NK-92 treated with Interleukin-12 subunit alpha and Interleukin-12 subunit beta, amount 100 ng/mL, for 24 hours (cell line): ENCODE measurements at places on chromosomes 5 and 9.
A peak's percentile ranks its signal among the peaks of the same experiment; 100 is the strongest.

DNA sequence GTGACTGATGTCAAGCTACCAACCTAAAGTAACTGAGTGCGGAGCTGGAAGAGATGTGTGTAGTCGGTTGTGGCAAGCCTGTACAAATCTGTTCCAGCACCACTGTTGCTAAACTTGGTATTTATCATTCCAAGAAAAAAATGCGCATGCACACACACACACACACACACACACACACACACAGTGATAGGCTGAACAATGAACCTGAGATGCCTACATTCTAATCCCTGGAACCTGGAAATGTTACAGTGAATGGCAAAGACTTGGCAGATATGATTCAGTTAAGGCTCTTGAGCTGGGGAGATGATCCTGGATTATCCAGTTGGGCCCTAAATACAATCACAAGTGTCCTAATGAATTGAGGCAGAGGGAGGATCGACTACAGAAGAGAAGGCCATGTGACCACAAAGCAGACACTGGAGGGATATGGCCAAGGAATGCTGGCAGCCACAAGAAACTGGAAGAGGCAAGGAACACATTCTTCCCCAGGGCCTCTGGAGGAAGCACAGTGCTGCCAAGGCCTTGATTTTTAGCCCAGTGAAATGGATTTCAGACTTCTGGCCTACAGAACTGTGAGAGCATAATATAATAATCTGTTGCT is 49.7 kb upstream of the LHFPL2 start:
- DNase-seq: no peak

- no peak for DNase-seq
Observed at GRCh38 chr5:172878585-172878932, 44.5 kb downstream of the ERGIC1 start.

GRCh38 chr5:5524327-5524726 is 101.8 kb downstream of the ICE1 start:
- no peak for DNase-seq

- DNase-seq: no peak
Observed at GRCh38 chr5:103371046-103371607, 112.6 kb downstream of the MACIR start.

DNA sequence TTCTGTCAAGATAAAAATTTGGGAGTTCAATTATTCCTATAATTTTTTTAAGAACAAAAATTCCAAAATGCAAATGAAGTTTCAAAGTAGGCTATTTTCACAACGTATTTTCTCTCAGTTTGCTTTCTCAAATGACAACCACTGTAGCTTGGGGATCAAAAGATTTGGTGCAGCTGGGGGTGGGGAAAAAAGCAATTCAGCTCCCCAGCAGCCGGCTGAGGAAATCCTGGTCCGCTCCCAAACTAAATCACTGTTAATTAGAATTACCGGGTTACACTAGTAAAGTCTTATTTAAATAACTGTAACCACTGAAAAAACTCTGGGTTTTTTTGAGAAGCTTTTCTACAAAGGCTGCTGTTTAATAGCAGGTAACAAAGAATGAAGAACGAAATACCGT is 5.7 kb downstream of the NR6A1 start:
- no peak for DNase-seq

DNA sequence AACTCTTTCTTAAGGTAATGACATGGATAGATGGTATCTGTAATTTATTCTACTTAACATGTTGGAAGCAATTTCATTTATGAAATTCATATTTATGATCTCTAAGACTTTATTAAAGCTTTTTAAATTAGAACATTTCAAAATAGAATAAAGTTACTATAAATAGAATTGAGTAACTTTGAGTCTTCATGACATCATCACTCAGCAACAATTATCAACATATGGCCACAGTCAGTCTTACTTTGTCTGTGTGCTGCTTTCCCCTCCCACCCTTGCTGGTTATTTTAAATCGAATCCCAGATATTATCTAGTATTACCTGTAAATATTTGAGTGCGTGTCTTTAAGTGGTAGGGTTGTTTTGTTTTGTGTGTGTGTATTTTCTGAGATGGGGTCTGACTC is 65.2 kb downstream of the IPO11 start:
- DNase-seq: no peak

GRCh38 chr5:83038924-83039323 is 38.3 kb downstream of the TMEM167A start:
- DNase-seq: no peak

DNA sequence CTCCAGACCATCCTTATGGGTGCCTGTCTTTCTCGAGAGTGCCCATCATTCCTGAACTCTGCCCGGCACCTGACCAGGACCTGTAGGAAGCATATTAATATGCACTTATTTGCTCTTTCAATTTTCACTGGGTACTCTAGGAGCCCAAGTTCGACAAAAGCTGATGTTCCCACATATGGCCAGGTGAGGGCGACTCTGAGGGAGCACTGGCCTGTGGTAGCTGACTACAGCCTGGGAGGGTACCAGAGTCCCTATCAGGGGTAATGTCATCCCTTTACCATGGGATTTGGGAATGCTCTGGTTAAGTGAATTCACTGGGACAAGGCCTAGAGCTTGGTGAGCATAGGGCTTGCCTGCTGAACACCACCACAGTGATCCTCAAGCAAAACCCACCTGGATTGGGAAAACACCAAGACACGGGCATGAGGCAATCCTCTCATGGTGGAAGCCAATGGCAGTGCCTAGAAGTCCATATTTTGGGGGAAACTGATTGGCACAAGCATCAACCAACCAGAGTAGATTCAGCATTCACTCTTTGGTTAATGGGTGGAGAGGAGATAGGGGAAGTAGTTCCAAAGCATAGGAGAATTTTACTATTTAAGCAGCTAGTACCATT is 112.2 kb downstream of the MTX3 start:
- no peak for DNase-seq

- peak; percentile 55 for DNase-seq
Observed at GRCh38 chr5:176533894-176534611, 3.1 kb downstream of the RNF44 start.

DNA sequence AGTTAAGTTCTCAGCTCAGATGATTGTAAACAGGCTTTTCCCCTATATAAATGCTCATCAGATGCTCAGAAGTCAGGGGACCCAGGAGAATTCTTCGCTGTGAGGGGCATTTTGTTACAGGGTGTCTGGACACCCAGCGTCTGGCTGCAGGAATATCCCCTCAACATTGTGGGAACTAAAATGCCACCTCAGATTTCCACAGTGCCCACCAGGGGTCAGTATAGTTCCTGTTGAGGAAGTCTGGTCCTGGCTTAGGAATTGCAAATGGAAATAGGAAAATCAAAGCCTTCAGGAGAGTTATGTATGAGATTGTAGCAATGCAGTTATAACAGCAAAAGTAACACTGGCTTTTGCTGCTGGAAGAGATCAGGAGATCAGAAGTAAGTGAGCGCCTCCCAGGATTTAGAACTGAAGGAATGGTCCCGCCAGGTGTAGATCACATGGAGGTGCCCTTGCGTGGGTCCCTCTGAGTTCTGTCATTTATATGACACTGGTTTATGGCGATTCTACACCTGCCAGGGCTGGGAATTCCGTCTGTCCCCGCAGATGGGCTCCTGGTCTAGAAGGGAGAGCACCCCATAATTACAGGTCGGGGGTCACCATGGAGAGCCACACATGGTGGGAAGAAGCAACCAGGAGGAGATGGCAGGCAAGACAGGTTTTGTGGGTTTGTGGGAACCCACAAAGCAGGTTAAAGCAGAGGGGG is 47.1 kb upstream of the CTSL start:
- no peak for DNase-seq

DNA sequence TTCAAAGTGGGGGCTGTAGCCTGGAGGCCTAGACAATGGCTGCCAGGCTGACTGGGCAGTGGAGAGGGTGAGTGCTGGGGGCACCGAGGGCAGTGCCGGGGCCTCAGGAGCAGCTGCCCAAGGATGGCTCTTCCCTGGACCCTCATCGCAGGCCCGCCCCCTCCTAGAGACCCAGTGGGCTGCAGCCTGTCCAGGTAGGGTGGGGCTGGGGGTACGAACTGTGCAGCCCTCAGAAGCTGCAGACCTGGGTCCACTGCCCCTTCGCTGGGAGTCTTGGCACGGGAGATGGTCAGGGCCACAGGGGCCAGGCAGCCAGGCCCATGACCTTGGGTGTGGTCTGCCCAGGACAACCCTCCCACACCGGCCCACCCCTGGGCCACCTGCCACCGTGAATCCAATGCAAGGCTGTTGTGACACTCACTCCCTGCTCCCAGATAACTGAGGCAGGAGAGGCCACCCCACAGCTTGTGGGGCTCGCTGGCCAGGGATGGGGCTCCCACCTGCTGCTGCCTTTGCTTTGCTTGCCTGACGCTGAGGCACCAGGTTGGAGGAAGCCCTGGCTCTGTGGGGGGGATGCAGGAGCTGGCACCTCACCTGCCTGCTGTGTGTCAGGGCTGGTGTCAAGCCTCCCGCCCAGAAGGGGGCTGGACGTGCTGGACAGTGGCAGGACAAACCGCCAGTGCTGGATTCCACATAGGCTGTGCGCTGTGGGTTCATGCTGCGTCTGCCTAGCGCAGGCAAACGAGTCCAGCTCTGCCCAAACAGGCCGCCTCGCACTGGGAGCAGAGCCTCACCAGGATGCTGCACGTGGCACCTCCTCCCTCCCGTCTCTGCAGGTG is 23.1 kb upstream of the SLC9A3 start:
- no peak for DNase-seq

DNA sequence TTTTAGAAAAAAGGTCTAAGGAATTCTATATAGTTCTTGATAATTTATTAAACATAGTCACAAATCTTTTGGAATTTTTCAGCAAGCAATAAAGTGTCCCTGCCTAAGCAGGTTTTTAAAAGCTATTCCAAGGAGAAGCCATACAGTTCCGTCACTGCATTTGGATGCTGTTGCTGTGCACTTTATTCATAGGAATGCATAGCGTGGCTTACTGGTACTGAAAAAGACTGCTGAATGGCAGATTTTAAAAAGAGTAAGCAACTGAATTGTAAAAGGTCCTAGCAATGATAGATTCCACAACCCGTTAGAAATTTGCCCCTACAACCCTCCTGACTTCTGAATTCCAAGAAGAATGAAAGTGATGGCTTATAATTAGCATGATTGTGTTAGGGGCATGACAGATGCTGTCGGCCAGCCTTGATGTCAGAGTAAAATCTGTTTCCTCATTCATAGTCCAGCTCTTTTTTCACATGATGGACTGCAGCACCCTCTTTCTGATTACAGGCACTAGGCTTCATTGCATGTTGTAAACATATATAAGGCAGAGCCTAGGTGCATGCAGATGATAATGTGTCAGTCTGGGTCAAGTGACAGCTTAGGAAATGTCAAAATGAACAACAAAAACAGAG is 227.0 kb downstream of the PDE4D start:
- no peak for DNase-seq

DNA sequence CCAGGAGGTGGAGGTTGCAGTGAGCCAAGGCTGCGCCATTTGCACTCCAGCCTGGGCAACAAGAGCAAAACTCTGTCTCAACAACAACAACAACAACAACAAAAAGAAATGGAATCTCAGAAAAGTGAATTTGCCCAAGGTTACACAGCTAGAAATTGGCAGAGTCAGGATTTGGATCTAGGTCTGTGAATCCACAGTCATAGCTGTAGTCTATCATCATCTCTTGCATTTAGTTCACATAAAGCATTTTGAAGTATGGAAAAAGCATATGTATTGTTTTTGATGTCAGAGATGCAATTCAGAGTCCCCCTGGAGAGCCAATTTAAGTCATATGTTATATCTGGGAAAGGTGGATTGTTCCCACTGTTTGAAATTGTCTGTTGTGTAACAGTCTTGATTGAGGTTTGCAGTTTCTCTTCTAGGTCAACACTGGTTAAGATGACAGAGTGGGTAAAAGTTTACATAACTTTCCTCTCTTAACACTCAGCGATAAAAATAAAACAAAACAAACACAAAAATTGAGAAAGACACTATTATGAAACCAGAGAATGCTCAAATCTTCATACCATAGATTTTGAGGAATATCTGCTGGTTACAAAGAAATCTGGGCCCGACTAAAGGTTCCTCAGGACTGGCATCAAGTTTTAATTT is 21.5 kb upstream of the GPR21 start:
- DNase-seq: no peak

DNA sequence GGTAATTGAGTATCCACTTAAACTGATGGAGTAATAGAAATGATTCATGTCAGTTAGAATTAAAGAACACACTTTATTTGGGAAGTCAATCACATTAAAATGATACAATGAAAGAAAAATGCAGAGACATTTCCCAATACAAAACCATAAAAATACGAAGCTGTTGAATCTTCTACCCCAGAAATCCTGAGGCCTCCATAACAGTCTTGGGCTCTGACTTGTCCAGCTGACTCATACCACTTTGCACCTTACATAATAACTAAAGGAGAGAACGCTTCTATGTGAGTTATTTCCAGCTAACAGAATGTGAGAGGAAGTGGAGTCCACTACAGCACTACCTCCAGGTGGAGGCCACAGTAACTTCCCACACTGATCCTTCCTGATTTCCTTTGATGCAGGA is 305.0 kb downstream of the MRPS30 start:
- DNase-seq: no peak

DNA sequence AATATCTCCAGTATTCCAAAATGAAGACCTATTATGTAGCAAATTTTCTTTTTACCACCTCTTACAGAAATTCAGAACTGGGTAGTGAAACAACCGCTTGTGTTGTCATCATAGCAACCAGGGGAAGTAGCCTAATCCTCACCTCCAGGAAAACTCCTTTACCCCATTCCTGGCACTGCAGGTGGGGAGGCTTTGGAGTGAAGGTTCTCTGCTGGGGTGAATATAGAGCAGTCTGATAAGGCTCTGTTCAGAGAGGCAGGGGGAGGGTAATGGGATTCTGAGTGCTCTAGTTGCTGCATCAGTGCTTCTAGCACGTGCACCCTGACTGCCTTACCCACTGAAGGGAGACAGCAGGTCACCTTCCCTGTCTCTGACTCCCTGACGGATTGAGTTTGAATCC is 116.2 kb downstream of the MAN2A1 start:
- DNase-seq: no peak

DNA sequence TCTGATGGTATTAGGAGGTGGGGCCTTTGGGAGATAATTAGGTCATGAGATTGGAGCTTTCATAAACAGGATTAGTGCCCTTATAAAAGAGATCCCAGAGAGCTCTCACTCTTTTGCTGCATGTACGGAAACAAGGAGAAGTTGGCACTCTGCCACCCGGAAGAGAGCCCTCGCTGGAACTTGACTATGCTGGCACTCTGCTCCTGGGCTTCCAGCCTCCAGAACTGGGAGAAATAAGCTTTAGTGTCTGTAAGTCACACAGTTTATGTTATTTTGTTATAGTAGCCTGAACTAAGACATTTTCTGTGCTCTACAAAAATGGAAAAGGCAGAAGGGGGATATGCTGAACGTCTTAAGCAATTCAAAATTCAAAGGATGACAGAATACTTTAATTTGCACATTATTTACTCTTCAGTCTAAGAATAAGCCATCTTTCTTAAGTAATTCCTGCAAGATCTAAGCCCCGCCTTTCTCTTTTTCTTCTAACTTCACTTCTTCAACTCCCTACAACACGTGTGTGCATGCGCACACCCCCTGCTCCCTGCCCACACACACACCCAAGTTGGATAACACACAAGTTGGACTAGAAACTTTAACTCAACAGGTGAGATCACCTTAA is 17.3 kb downstream of the NFIB start:
- no peak for DNase-seq

- no peak for DNase-seq
Observed at GRCh38 chr5:40033411-40033810, 608.6 kb upstream of the DAB2 start.
